HFF-Myc (cell line): ENCODE measurements at places on chromosomes 1 and 21.

- no peak for DNase-seq
Measured at GRCh38 chr1:16013908-16014258, 4.0 kb downstream of the HSPB7 start.

DNA sequence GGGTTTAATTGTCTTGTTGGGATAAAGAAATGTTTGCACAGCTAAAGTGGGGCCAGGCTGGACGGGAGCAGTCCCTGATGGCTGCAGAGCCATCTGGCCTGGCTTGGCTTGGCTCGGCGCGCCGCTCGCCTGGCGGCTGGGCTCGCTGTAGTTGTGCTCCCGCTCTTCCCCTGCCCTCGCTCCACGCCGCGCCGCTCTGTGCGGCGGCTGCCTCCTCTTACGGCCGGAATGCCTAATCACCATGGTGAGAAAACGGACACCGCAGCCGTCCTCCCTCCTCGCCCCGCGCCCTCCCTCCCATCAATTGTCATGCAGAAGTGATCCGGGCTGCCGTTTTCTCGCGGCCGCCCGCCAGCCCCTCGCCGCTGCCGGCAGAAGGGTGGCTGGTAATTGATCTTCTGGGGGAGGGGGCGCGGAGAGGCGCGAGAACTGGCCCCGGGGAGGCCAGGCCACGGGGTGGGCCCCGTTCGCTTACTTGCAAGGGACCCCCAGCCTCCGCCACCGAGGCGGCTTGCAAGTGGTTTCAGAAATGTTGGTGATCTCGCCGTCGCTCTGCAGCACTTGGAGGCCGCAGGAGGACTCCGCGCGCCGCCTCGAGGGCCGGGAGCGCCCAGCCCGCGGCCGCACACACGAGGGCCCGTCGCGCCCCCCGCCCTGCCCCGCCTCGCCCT, 12.4 kb downstream of the RNF220 start:
- no peak for DNase-seq

GRCh38 chr1:241715956-241716355, 63.9 kb downstream of the WDR64 start:
- DNase-seq: no peak

DNA sequence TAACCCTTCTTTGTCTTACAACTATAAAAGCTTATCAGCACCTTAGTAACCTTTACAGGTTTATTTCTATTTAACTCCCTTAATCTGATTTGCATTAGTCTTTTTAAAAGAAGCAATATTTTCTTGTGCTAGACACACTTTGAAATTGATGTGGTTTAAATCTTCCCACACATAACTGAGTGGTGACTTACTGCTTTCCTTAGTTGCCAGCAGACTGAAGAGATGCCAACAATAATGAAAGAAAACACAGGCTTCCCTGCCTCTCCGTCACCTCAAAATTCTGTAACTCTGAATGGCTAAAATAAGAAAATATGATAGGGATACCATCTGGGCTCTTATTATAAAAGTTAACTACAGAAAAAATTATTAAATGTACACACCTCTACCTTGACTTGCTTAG, 196.8 kb downstream of the PTBP2 start:
- DNase-seq: no peak

DNA sequence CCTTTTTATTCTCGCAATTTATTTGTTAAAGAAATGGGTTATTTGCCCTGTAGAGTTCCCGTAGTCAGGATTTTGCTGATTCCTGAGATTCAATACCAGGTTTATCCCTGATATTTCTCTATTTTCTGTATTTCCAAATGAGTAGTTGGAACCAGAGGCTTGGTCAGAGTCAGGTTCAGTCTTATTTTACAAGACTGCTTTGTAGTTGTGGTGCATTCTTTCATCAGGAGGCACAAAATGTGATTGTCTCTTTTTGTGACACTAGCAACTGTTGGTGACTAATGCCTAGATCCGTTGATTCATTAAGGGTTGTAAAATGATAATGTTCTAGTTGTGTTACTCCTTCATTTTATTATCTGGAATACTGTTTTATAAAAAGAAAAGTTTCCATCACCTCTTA, 95.5 kb upstream of the TPTE start:
- DNase-seq: no peak

GRCh38 chr1:151009206-151009587, 948 bp downstream of the PRUNE1 start:
- no peak for DNase-seq
